ENCODE measurements at places on chromosomes 12 and 14. TPM values are rescaled to one million over a fixed set of nuclear protein-coding genes. Genes with fewer than 3 reads are reported as not detected.

The RFC5 gene
- total RNA-seq = 35.8 TPM

The PTPRB gene
- 0.55 TPM for total RNA-seq

- no peak for DNase-seq
Measured at GRCh38 chr12:120024193-120024592, 35.2 kb downstream of the BICDL1 start.

- DNase-seq = no peak
Measured at GRCh38 chr14:56224229-56224628, 106.0 kb downstream of the PELI2 start.

DNA sequence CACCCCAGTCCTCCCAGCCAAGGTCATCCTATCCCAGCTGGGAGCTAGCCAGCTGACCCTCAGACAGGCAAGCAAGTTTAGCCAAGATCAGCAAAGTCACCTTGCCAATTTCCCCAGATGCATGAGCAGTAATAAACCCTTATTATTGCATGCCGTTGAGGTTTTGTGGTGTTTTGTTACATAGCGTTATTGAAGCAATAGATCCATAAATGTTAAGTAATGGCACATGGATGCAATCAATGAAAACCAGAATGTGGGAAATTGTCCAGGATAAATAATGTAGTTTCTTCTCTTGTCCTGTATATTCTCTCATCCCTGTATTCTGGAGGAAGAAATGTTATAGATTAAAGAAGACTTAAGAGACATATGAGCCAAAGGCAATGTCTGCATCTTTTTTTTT, 18.0 kb upstream of the TMEM260 start:
- DNase-seq = no peak

All from progenitor cell of endocrine pancreas (in vitro differentiated cells).